ENCODE measurements at places on chromosomes 6 and 20.

GRCh38 chr6:41190791-41191190 is 10.2 kb downstream of the TREML2 start:
- DNase-seq, result no peak

DNA sequence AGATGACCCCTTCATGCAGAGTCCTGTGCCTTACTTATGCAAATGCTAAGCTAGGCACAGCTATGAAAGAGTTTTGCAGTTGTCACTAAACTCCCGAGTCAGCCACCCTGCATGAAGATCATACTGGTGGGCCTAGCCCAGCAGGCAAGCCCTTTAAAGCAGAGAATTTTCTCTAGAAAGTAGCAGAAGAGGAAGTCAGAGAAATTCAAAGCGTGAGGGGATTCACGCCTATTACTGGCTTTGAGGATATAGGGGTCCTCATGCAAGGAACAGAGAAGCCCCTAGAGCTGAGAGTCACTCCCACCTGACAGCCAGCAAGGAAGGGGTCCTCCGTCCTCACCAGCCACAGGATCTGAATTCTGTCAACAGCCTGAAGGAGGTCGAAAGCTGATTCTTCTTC is 54.6 kb downstream of the MYB start:
- DNase-seq, result no peak

DNA sequence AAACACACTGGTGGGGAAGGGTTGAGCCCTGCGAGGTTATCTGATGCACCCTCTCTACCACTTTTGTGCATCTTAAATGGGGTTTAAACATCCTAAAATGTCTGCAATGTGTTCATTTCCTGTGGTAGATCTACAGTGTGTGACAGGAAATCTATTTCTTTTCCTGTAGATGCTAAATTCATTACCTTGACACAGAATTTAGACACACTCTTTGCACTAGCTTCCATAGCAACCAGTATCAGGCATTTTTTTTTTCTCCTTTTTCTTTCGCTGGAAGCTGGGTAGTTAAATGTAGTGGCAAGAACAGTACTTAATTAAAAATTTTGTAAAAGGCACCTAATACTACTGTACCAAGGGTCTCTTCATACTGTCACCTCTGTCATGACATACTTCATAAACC is 141.1 kb downstream of the RFPL4B start:
- DNase-seq, result no peak

GRCh38 chr6:28863604-28864325 is 60.0 kb downstream of the TRIM27 start:
- peak; percentile 89 for DNase-seq

DNA sequence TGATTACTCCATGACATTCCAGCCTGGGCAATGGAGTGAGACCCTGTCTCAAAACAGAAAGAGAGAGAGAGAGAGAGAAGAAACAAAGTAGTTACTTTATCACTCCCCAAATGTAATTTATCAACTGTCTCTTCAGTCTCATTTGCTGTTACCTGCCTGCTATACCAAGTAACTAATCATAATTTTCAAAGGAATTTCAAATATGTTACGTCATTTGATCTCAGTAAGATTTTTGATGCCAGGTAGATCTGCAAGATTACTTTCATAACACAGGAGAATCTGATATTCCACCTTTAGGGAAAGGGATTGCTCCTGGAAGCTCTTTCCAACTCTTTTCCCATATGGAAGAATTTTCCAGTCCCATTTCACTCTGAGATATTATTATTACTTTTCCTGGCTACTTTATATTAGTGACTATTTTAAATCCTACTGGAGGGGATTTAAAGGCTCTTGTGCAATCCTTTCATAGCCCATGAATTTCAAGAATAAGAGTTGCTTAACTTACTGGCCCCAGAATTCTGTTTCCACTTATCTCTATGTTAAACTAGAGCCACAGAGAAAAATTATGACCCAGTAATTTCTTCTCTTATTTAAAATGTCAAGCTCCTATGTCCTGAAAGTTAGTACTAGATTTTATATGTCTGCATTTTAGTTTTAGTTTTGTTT is 390.2 kb upstream of the FLRT3 start:
- no peak for DNase-seq

DNA sequence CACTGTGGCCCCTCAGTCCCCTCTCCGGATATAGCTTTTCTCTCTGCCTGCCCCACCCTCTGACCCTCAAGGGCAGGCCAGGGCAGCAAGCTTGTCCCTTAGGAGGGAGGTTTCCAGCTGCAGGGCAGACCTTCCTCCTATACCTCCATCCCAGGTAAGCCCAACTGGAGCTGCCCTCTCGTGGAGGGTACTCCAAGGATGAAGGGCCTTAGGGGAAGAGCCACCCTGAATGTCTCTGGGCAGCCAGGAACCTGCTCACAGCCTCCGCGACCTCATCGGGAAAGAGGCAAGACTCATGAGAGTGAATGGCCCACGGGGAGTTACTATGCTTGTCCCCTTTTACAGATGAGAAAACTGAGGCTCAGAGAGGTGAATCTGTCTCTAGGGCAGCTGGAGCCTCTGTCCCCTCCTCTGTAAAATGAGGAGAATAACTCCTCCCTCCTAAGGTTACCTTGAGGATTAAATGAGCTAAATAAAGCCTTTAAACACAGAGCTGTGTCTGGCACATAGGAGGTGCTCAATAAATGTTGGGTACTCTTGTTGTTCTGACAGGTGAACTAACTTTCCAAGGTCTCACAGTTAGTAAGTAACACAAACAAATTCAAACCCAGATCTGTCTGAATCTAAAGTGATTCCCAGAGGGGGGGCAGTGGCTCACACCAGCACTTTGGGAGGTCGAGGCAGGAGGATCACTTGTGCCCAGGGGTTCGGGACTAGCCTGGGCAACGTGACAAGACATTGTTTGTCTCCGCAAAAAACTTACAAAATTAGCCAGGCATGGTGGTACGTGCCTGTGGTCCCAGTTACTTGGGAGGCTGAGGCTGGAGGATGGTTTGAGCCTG is 12.1 kb downstream of the SRXN1 start:
- no peak for DNase-seq

- DNase-seq, result no peak
These were observed 41.9 kb downstream of the SYNJ2 start for GRCh38 chr6:158023597-158023939.

- DNase-seq, result no peak
These were observed 113.9 kb downstream of the NFATC2 start for GRCh38 chr20:51428401-51429143.

GRCh38 chr20:2922957-2923356 is 49.7 kb downstream of the PTPRA start:
- no peak for DNase-seq

- no peak for DNase-seq
These were observed 379.7 kb upstream of the MANEA start for GRCh38 chr6:95197590-95197989.

GRCh38 chr6:15317251-15317650 is 71.4 kb downstream of the JARID2 start:
- no peak for DNase-seq

GRCh38 chr6:84428300-84428907 is 201.0 kb upstream of the CEP162 start:
- peak; percentile 55 for DNase-seq

DNA sequence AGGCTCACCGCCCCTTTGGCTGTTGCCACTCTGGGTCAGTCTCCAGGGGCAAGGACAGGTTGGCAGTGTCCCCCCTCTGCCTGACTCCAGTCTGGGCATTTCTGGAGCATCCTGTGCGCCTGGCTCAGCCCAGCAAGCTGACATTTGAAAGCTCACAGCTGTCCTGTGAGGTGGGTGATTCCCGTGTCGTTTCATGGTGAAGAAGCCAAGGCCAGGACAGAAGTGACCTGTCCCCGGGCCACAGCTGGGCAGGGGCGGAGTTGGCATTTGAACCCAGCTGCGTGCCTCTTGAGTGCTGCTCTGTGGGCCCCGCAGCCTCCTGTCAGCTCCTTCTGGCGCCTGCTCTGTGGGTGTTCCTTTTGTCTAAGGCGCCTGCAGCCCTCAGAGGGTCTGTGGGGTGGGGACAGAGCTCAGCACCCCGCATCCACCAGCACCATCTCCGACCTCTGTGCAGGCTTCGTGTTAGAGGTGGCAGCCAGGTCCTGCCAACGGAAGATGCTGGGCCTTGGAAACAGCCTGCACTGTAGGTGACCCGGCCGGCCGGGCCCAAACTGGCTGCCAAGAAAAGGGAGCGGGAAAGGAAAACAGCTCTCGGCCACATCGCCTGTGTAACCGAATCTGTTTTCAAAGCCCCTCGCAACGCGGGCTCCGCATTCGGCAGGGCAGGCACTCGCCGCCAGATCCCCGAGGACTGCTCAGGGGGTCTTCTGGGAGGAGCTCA is 5.8 kb upstream of the GATA5 start:
- DNase-seq, result no peak

DNA sequence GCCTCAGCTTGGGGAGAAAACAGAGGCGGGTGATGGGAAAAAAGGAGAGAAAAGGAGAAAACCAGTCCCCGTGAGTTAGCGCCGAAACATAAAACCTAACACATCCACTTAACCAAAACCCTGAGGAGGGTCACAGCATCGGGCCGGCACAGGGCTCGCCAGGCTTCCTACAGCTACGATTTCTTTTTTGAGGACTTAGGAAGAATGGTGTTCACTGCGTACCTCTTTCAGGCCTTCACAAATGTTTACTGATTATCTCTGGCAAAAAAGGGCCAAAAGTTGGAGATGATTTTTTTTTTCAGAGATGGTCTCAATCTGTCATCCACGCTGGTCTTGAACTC is 48.8 kb downstream of the DSTN start:
- DNase-seq, result no peak

GRCh38 chr6:135291288-135292076 is 110.4 kb downstream of the MYB start:
- DNase-seq, result no peak

DNA sequence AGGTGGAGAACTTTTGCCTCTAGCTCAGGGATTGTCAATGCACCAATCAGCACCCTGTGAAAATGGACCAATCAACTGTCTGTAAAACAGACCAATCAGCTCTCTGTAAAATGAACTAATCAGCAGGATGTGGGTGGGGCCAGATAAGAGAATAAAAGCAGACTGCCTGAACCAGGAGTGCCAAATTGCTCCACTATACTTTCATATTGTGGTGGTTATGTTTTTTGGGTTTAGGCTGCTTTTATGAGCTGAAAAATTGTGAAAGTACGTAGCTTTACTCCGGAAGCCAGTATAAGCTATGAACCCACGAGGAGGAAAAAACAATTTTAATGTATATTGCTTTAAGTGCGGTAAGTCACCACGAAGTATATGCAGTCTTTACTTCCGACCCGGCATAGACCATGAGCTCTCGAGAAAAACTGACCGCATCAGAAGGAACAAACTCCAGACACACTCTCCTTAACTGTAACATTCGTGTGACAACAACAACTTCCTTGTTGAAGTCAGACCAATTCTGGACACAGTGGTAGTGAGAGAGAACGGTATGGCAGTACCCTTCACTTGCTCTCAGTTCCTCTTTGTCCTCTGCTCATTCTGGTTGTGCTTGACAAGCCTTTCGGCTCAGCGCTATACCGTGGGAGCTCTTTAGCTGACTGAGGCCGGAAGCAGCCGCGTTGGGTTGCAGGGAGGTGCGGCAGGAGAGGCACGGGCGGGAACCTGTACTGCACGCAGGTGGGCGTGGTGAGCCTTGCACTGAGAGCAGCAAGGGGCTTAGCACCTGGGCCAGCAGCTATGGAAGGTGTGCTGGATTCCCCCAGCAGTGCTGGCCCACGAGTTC is 81.9 kb upstream of the E2F3 start:
- peak; percentile 89 for DNase-seq

GRCh38 chr20:13525225-13525940 is 113.3 kb downstream of the TASP1 start:
- DNase-seq, result no peak

DNA sequence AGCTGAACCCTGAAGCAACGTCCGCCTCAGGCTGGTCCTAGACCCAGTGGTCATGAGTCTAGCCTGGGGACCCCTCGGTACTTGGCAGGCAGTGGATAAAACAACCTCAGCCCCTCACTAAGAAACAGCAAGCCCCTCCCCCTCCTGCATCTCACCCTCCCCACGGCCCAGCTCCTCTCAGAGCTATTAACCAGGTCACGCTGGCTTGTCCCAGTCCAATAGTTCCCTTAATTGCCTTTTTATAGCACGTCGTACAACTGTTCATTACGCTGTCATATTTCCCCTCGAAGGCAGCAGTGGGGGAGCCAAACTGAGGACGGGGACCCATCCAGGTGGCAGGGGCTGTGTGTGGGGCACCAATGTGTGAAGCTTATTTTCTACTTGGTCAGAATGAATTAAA is 8.6 kb upstream of the SLC32A1 start:
- DNase-seq, result no peak

- DNase-seq, result peak; percentile 86
These were observed 88.0 kb downstream of the FAM217A start for GRCh38 chr6:3990692-3991491.

- DNase-seq, result no peak
These were observed 17.4 kb downstream of the CST7 start for GRCh38 chr20:24966317-24967012.

GRCh38 chr6:115363379-115363778 is 697.3 kb downstream of the FRK start:
- DNase-seq, result no peak

GRCh38 chr6:130525408-130525807 is 159.6 kb downstream of the TMEM200A start:
- no peak for DNase-seq
